NCI-H1694 treated with DMSO at 0.1 percent for 48 hours (cell line): ENCODE measurements at places on chromosomes 7 and 10.

GRCh38 chr10:29731760-29732159 is 97.0 kb upstream of the SVIL start:
- DNase-seq = peak; percentile 90

- no peak for DNase-seq
Observed at GRCh38 chr7:69104023-69104422, 494.3 kb upstream of the AUTS2 start.

- no peak for DNase-seq
Observed at GRCh38 chr7:96303686-96304443, 18.0 kb downstream of the SLC25A13 start.

DNA sequence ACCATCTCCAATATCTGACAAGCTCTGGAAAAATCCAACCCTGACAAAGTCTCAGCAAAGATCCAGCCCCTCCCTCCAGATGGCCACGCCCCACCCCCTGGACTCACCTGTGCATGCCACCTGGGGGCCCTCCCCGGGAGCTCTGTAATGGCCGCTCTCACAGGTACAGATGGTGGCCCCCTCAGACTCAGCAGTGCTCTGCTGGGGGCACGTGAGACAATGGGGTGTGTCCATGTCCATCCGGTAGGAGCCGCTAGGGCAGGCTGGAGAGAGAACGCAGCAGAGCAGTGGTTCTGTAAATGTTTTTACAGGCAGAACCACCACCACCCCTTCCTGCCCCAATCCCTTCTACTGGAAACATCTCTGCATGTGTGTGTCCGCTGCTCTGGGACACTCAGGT is 9.5 kb downstream of the EPHA1 start:
- no peak for DNase-seq

- no peak for DNase-seq
Observed at GRCh38 chr10:73905256-73906020, 5.5 kb upstream of the PLAU start.
